ENCODE measurements at places on chromosomes 7 and 10. TPM values are rescaled to one million over a fixed set of nuclear protein-coding genes. Genes with fewer than 3 reads are reported as not detected.

Gene KCNMA1
- polyA plus RNA-seq = 4.5 TPM

Gene SMNDC1
- polyA plus RNA-seq = 53.4 TPM

Gene GIMAP5
- 3.2 TPM for polyA plus RNA-seq

Gene ZNF775
- 3.8 TPM for polyA plus RNA-seq

Gene ZNF3
- 54.8 TPM for polyA plus RNA-seq

Gene CFTR
- polyA plus RNA-seq = 0.82 TPM

Gene IL6
- not detected for polyA plus RNA-seq

Gene CYP3A4
- polyA plus RNA-seq = 0.17 TPM

Gene MEST
- polyA plus RNA-seq = 860 TPM

Gene CPA2
- polyA plus RNA-seq = 0.34 TPM

Gene ZNF425
- 7.3 TPM for polyA plus RNA-seq

Gene CREB5
- 9.2 TPM for polyA plus RNA-seq

Gene SFTPA1
- not detected for polyA plus RNA-seq

Gene NUDT13
- polyA plus RNA-seq = 5.4 TPM

Gene ITIH5
- 11.3 TPM for polyA plus RNA-seq

Gene SH2B2
- polyA plus RNA-seq = 2.5 TPM

Gene GPR26
- not detected for polyA plus RNA-seq

Gene MAGI2
- polyA plus RNA-seq = 31.3 TPM

Gene OLAH
- 0.34 TPM for polyA plus RNA-seq

Gene SPDYE6
- 0.16 TPM for polyA plus RNA-seq

Gene NSUN5
- polyA plus RNA-seq = 8.9 TPM

Gene GAD2
- 2.7 TPM for polyA plus RNA-seq

Gene ADCYAP1R1
- 0.91 TPM for polyA plus RNA-seq

Gene HOXA3
- 51.9 TPM for polyA plus RNA-seq

Gene TBRG4
- 63.4 TPM for polyA plus RNA-seq

Gene DPYSL4
- polyA plus RNA-seq = 18.8 TPM

Gene SLC13A1
- 0.25 TPM for polyA plus RNA-seq

Gene PTPRZ1
- polyA plus RNA-seq = 4.1 TPM

Gene TAS2R3
- polyA plus RNA-seq = 1.1 TPM

Gene CCL24
- not detected for polyA plus RNA-seq

Gene MSS51
- 2.0 TPM for polyA plus RNA-seq

Gene PRRT4
- polyA plus RNA-seq = 3.4 TPM

Gene CPA5
- polyA plus RNA-seq = not detected

Gene CTNNA3
- 2.9 TPM for polyA plus RNA-seq

Gene AUTS2
- 76.0 TPM for polyA plus RNA-seq

Gene SPDYE16
- polyA plus RNA-seq = 3.7 TPM

Gene TAF6
- 69.7 TPM for polyA plus RNA-seq

Gene LRRD1
- polyA plus RNA-seq = 0.40 TPM

Gene DLD
- 68.2 TPM for polyA plus RNA-seq

Gene SPDYE5
- polyA plus RNA-seq = 0.85 TPM

Gene HOXA11
- 40.6 TPM for polyA plus RNA-seq

Gene PDZD7
- polyA plus RNA-seq = 1.9 TPM

Gene NSMCE4A
- polyA plus RNA-seq = 81.6 TPM

Gene BAMBI
- 49.7 TPM for polyA plus RNA-seq

Gene NXPH1
- 0.12 TPM for polyA plus RNA-seq

Gene OPN1SW
- polyA plus RNA-seq = 1.8 TPM

Gene ZYX
- polyA plus RNA-seq = 81.2 TPM

Gene PSAP
- polyA plus RNA-seq = 829 TPM

Gene SFMBT2
- 7.6 TPM for polyA plus RNA-seq

Gene CPA4
- polyA plus RNA-seq = 1.5 TPM

All from left renal pelvis (tissue), 4 donors.